ENCODE measurements at places on chromosomes 4 and X.

DNA sequence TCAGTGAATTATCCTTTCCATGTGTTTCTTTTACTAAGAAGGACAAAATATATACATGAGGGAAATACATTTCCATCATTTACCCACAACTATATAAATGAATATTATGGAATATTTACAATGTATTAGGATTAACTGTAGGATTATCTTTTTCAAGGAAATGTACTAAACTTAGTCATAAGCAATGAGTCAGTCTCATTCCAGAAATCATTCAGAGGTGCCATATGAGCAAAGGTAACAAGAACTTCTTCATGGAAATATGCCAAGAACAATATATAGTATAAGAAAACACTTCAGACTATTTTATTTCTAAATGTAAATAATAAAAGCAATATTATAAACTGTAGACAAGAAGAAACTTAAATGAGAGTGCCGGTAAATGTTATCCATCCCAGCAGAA lies 67.1 kb downstream of the USP38 start:
- DNase-seq: no peak

DNA sequence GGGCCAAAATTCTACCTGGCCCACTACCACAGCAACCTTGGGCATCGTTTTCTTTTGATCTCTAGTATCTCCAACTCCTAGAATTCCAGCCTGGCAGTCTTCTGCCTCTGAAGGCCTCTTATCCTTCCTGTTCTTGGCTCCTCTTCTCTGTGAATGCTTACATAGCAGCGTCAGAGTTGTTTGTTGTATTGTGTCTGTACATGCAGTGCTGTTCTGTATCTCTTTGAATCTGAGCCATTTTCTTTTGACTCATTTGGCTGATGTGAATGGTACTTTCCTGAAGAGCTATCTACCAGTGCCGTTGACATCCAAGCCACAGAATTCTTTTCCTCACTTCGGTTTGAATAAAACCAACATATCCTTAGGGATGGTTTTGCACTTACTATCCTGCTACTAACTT lies 79.2 kb downstream of the TMEM164 start:
- DNase-seq: no peak

DNA sequence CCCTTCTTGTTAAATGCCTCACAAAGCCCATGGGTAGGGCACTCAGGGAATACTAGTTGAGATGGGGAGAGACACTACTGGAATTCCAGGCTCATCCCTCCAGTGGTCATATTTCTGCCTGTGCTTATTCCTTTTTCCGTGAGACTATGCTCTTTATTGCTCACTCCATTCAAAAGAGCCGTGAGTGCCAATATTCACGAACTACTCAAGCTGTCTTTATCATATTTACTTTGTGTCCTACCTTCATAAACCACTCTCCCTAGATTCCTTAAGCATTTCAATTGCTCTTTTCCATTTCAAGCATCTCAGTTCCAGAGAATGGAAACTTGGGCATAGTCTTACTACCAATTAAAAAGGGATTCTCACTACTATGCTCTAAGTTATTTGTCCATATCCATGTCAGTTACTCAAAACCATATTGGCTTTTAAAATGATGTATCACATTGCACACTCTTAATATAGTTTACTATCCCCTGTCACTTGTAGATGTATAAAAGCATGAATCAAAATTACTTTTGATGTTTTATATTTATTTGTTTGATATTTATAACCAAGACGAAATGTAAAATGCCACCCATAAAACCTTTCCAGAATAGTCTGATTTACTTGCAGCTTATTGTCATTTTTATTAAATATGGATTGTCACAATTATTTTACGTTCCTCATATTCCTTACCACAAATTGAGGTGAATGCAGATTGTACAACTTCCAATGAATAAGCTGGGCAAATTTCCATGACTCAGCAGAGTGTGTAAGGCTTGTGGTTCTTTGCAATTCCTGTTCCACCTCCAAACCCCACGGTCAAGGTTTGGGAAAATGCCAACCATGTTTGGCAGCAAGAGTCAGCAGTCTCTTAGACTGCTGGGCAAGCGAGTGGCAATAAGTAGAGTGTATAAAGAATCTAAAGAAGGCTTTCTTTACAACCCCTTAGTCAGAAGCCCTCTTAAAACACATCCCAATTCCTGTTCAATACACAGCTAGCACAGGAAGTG lies 24.4 kb downstream of the ENOX2 start:
- no peak for DNase-seq

- no peak for DNase-seq
These were observed 43.5 kb downstream of the FMR1NB start for GRCh38 chrX:148024425-148025148.

GRCh38 chr4:1331591-1332353 lies 15.2 kb upstream of the UVSSA start:
- peak; percentile 69 for DNase-seq

- DNase-seq: no peak
These were observed 89.1 kb downstream of the AKAP4 start for GRCh38 chrX:50111742-50112141.

Measured in spleen (tissue), 13 donors.